ENCODE measurements at places on chromosomes 13 and 19. TPM values are rescaled to one million over a fixed set of nuclear protein-coding genes. Genes with fewer than 3 reads are reported as not detected.

GRCh38 chr13:64540468-64540867 lies 2689.7 kb downstream of the PCDH9 start:
- DNase-seq: no peak

DNA sequence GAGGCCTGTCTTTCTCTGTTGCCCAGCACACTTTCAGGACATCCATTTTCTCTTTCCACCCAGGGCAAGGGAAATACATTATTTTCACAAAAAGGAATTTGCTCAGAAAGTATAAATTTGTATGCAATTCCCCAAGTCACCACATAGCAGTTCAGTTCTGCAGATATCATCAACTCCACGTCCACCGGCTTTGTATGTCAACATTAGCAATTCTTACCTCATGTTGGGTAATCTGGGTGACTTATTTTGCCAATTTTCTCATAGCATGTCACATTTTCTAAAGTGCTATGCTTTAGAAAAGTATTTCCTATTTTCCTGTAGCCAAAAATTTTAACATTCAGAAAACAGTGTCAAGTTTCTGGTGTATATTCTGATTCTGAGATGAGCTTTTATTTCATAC lies 501.8 kb downstream of the EFNB2 start:
- no peak for DNase-seq

GRCh38 chr13:48944221-48944620 lies 31.5 kb upstream of the FNDC3A start:
- DNase-seq: no peak

DNA sequence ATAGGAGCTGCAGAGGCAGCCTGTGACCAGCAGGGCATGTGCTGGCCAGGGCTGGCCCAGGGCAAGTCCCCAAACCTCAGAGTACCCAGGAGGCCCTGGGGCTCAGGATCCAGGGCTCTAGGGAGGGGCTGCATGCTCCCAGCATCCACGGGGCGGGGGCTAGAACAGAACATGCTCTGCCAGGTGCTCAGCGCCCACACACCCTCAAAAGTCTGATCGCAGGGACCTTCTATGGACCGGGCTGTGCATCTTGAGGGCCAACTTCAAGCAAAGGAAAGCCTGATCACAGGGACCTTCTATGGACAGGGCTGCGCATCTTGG lies 33.5 kb downstream of the ELL start:
- no peak for DNase-seq

RASL11A gene
- 1.9 TPM for total RNA-seq

DNA sequence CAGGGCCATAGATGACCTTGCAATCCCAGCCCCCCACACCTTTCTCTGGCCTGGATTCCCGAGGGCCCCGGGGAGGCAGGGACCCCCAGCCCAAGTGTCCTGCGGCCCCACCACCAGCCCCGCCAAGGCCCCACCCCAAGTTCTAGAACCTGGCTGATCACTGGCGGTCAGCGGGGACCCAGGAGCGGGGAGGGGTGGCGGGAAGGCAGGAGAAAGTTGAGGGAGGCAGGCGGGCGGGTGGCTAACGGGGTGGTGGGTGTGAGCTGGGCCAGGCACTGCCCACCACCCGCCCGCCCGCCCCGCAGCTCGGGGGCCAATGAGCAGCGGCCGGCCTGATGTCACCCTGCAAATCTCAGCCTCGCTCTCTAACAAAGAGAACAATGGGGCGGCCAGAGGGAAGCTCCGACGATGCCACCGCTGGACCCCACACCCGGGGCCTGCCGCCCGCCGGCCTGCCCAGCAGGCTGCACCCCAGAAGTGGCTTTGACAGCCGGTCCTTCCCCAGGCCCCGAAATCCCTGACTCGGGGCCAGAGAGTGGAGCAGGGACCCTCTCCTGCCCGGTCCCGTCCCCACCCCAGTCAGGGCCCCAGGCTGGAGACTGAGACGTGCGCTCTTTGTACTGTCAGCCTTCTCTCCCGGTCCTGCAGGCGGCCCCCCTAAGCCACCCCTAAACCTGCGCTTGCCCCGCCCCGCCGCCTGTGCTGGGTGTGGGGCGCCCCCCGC lies 1.6 kb downstream of the MEX3D start:
- peak; percentile 67 for DNase-seq

GRCh38 chr19:6677883-6678689 lies 8.1 kb upstream of the TNFSF14 start:
- DNase-seq: peak; percentile 64
